CD4-positive, alpha-beta T cell (primary cell): ENCODE measurements at places on chromosomes 12 and 14.

- DNase-seq: no peak
These were observed 537.3 kb upstream of the MIS18BP1 start for GRCh38 chr14:45790293-45790692.

DNA sequence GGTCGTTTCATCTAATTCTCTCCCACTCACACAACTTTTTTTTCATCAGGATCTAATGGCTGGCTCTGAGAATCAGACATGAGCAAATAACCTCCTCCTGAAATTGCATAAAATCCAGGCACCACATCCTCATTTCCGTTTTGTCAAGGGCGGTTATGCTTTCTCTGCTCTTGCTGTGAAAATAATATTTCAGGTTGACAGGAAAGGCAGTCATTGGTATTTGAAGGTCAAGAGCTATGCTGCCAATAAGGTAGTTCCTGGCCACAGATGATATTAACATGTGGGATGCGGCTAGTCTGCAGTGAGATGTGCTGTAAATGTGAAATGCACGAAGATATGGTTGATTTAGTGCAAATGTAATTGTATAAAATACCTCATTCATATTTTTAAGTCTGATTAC is 870.2 kb upstream of the TMEM132C start:
- no peak for DNase-seq

DNA sequence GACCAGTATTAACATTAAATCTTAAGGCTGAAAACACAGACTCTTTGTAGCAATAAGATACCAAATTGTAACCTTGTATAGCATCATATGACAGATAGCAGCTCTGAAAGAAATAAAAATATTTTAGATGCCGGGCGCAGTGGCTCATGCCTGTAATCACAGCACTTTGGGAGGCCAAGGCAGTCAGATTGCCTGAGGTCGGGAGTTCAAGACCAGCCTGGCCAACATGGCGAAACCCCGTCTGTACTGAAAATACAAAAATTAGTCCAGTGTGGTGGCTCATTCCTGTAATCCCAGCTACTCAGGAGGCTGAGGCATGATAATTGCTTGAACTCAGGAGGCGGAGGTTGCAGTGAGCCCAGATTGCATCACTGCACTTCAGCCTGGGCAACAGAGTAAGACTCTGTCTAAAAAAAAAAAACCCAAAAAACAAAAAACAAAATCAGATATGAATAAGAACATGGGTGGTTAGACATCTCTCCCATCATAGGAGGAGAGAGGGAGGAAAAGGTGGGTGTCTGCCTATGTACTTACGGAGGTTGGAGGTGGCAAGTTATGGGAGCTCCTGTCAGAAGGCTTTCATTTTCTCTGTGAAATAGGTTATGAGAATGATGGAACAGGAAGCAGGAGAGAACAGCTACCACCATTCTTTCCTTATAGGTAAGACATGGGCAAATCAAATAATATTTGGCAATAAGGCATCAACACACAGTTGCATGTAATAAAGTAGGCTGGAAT is 7.6 kb upstream of the HEBP1 start:
- DNase-seq: no peak

- DNase-seq: no peak
These were observed 29.2 kb upstream of the TSPAN9 start for GRCh38 chr12:3047961-3048360.

DNA sequence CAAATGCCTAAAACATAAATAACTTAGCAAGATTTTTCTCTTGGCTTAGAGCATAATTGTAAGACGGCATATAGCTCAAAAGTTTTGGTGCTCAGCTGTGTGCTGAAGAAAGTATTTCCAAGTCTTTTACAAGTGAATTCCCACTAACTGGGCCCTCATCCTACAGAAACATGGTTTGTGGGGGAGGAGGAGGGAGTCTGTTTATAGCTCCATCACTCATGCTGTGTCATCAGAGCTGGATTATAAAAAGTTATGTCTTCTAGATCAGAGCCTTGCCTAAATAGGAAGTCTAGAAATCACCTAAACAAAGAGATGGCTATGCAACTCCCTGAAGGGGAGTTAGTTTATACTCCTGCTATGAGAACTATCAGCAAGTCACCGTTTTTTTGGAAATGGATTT is 65.9 kb upstream of the OTOGL start:
- DNase-seq: no peak

DNA sequence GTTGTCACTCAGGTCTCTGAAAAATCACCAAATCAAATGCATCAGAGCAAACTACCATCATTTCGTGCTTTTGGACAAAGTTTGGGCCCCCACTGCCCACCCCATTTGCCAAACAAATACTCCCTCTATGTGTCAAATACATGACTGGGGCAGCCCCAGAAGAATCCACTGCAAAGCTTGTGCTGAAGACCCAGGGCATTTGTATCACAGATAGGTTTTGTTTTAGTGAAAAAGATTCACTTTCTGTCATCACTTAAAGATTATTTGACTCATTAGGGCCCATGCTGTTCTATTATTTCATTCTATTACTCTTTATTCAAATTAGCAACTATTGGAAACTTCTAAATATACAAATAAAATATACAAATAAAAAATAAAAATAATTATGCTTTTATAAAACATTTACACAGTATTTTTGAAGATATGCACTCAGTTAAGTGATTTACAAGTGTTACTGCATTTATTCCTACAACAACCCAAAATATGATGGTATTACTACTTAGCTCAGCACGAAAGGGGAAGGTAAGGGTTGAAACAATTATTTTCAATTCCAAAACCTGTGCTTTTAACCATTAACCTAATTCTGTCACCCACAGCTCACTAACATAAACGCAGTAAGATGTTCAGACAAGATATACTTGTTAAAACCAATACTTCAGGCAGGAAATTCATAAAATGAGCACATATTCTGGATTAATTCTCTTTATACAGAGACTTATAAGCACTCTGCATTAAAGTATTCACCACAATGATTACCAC is 36.5 kb downstream of the LRIG3 start:
- DNase-seq: no peak

DNA sequence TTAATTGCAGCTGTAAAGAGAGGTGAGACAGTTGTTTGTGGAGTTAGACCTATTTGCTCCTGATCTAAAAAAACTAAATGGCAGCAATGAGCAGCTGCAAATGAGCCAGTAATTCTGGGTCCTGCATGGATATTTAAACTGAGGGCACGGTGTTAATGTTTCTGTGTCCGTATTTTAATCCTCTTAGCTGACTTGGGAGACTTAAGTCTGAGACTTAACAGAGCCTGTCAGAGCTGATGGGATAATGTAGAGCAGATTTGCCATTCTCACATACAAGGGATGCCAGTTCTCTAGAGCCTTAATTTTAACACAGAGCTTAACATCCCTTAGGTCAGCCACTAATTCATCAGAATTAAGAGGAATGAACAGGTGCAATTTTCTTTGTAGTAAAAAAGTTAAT is 178.6 kb upstream of the PDE3A start:
- DNase-seq: no peak

GRCh38 chr12:110280392-110280778 is 662 bp upstream of the ATP2A2 start:
- DNase-seq: peak; percentile 85

- DNase-seq: no peak
These were observed 13.8 kb downstream of the NGDN start for GRCh38 chr14:23483236-23483854.

DNA sequence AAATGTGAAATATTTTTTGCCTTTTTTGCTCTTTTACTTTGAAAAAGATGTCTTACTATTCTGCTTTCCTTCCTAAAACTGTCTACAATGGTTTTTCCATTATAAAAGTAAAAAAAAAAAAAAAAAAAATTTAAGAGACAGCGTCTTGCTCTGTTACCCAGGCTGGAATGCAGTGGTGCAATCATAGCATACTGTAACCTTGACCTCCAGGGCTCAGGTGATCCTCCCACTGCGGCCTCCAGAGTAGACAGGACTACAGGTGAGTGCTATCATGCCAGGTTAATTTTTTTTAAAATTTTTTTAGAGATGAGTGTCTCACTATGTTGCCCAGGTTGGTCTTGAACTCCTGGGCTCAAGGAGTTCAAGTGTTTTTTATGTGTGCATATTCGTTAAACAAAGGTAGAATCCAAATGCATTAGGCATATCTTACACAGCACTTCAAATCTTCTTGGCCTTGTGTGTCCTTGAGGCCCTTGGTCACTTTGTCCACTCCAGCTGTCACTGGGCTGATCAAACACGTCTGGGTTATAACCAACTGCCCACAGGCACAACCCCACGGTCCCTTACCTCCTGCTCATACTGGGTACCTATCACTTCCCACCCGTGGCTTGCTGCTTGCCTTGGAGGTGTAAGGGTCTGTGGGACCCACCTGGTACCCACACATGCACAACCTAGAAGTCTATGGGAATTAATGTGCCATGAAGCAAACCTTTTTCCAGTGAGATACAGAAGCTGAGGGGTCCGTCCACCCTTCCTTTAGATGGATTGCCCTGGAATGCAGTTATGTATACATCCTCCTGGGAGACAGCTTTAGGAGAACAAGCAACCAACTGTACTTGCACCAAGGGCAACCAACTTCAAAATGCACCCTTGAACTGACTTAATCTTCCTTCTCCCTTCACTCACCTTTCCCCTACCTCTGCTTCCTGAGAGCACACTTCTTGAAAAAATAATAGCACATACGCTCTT is 12.8 kb downstream of the RAD52 start:
- DNase-seq: no peak

GRCh38 chr14:60512126-60512525 is 3.2 kb downstream of the SIX6 start:
- DNase-seq: no peak

GRCh38 chr14:89892953-89893352 is 61.6 kb downstream of the EFCAB11 start:
- no peak for DNase-seq

GRCh38 chr12:69045430-69045829 is 112.5 kb upstream of the CPM start:
- DNase-seq: no peak

DNA sequence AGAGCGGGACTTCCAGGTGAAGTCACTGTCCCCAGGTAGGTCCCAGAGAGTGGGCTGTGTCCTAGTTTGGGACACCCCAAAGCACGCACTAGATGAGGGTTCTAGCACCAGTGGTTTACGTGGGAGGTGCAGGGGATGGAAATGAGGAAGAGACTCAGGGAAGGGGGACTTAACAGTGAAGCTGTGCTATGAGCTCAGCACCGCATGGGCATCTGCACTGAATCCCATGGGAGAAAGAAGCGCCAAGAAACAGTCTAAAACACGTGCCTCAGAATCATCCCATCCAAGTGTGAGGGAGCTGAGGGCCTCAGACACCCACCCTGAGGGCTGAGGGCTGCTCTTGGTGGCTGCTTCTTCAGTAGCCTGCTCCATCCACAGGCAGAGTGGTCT is 71.5 kb upstream of the ZFP36L1 start:
- DNase-seq: no peak

DNA sequence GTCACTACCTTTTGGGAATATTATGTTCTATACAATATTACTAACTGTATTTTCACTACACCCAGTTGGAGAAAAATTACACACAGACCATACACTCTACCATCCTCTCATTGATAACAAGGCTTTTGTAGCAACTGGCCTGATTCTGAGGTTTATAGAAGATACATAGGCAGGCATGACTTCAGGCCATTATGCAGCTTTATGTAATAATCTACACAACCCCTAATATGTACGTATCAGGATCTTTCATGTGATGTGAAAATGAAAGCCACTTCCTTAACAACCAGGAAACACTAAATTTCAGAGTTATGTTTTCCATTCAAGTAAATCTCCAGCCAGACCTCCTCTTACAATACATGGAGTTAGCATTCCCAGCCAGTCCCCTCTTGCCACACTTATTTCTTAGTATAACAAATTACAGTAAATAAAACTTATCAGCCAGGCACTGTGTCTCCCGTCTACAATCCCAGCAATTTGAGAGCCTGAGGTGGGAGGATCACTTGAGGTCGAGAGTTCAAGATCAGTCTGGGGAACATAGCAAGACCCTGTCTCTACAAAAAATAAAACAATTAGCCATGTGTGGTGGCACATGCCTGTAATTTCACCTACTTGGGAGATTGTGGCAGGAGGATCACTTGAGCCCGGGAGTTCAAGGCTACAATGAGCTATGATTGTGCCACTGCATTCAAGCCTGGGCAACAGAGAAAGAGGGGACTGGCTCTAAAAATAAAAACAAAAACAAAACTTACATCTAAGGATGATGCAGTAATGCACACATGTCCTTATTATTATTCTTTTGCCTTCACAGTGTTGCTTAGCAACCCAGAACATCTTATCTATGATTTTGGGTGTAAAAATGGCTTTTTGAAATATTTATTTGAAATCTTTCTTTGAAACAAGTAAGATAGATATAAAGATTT is 10.4 kb upstream of the OSBPL8 start:
- DNase-seq: no peak

DNA sequence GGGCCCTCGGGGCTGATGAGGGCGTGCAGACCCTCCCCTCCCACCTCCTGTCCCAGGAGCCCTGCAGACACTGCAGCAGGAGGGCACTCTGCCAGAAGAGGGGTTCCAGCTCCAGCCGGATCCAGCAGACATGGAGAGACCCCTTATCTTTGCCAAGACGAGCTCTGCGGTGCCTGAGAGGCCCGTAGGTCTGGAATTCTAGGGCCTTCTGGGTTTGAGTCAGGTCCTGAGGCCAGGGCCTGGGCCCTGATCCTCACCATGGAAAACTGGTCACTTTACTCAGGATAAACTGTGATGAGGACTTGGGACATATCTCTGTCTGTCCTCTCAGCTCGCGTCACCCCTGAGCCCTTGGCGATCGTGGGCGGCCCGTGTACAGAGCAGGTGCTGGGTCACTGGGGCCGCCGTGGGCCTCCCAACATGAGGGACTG is 13.8 kb downstream of the MEG3 start:
- no peak for DNase-seq

DNA sequence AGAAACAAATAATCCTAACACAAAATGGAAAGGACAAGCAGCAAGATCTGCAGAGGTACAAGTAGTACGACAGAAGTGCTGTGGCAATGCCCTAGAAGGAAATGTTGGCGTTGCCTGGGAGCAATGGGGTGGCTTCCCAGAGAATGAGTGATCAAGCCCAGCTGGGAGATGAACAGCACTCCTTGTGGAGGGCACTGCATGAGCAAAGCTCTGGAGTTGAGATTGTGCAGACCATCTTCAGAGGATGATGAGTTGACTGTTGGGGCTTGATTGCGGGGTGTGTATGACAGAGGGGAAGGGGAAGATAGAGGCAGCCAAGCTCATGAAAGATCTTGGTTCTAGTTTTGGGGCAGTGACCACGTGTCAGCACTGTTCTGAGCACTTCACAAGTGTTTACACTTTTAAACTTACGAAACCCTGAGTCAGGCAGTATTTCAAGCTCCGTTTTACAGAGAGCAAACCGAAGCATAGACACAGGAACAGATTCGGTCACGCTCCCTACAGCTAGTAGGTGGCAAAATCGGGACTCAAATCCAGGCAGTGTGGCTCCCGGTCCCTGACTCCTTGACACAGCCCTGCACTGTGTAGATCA is 127.2 kb upstream of the LHX5 start:
- no peak for DNase-seq

DNA sequence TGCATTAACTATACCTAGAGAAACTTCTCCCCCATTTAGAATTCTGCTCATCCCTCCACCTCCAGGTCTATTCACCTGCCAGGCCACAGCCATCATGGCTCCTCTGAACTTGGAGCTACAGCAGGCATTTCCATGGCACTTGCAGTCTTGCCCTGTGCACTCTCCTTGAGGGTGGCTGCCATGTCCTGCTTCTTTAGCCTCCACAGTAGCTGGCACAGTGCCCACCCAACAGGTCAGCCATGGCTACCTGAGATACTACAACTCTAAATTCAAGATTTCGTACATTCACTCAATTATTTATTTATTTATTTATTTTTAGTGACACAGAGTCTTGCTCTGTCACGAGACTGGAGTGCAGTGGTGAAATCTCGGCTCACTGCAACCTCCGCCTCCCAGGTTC is 46.5 kb downstream of the GCH1 start:
- no peak for DNase-seq
